NCI-H524 (cell line): ENCODE measurements at places on chromosomes 11 and 22.

DNA sequence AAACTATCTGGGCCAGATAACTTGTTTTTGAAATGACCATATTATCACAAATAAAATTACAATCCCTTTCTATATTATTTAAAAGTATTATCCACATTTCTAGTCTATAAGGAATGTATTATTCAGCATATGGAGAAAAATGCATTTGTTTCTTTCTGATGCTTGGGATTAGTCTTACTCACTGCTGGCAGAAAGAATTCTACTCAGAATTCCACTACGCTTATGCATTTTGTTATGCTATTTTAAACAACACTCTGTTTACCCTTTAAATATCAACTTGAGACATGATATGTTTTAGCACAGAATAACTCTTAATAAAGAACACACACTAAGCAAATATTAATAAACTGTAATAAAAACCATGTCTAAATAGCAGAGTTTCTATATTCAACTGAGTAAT lies 77.6 kb upstream of the ANO3 start:
- no peak for DNase-seq

DNA sequence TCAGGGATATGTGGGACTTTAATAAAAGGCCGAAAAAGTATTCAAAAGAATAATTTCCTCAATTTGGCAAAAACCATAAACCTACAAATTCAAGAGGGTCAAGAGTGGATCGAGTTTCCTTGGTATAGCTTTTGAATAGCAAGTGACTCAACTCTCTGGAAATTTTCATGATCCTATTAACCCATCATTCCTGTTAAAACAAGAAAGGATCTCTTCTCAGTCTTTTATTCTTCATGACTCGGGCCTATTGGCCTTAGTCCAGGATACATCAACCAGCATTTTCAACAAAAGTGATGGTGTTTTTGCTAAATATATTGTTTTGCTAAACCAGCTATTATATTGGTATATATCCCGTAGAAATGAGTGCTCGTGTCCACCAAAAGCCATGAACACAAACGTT lies 110.3 kb downstream of the ATXN10 start:
- no peak for DNase-seq

DNA sequence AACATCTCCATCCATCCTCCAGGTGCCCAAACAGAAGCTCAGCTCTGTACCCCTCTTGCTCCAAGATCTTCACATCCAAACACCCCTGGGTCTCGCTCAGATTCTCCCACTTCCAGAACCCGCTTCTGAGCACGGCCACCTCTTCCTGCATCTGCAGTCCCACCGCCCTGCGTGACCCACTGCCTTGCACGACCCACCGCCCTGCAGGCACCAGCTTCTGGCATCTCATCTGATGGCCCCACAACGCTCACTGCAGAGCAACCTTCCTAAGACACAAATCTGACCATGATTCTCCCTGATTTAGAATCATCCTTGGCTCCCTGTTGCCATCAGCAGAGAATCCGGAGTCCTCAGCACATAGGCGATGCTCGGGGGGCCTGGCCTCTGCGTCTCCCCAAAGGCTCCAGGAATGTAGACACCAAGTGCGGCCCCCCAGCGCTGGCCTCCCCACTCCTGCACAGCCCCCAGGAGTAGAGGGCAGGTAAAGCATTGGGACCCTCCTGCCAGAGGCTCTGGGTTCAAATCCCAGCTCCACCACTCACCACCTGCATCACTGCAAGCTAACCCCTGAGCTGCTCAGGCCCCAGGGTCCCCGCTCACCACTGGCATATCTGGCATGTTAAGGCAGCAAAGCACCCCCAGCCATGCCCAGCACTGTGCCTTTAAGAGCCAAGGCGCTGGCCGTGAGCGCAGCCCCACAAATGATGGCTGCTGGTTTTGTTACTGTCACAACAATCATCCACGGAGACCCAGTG lies 459.3 kb downstream of the BRD1 start:
- DNase-seq, result no peak

- no peak for DNase-seq
These were observed 50.0 kb downstream of the FAM168A start for GRCh38 chr11:73547706-73548595.

DNA sequence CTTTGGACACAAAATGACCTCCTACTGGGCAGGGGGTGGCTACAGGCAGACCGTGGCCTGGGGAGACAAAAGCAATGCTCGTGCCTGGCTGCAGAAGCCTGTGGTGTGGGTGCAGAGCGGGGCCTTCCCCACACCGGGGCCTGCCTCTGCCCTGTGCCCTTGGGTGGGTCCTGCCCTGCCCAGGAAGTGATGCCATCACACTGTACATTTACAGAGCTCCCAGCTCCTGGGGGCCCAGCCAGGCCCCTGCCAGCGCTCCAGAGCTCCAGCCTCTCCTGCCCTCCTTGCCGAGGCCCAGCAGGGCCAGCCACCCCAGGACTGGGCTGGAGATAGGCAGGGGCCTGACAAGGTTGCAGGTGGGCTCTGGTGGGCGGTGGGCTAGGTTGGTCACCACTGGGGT lies 40.1 kb downstream of the MUC5B start:
- no peak for DNase-seq

DNA sequence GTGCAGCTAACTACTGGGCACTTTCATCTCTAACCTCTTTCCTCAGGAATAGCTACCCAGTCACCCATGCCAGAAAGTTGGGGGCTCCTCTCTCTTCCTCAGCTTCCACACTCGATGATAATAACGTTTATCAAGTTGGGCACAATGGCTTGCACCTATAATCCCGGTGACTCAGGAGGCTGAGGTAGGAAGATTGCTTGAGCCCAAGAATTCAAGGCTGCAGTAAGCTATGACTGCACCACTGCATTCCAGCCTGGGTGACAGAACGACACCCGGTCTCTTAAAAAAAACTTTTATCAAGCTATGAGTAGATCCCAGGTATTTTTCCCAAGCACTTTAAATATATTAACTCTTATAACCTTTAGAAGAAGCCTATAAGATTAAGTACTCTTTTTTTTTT lies 2.0 kb downstream of the SF3A1 start:
- no peak for DNase-seq

DNA sequence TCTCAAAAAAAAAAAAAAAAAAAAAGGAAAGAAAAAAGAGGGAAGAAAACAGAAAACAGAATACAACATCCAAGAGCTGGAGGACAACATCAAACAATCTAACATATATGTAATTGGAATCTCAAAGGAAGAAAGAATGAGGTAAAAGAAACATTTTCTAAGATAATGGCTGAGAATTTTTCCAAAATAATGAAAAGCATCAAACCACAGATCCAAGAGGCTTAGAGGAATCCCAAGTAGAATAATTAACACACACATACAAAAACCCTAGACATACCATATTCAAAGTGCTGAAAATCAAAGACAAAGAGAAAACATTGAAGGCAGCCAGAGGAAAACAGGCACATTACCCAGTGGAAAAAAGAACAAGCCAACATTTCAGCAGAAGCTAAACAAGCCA lies 4.9 kb downstream of the SULT4A1 start:
- DNase-seq, result no peak

GRCh38 chr11:64436000-64436399 lies 77.0 kb downstream of the RPS6KA4 start:
- no peak for DNase-seq

GRCh38 chr11:130534551-130534950 lies 86.1 kb downstream of the ADAMTS15 start:
- no peak for DNase-seq

GRCh38 chr22:36900225-36900624 lies 13.2 kb upstream of the CSF2RB start:
- DNase-seq, result no peak
